ENCODE measurements at places on chromosomes 5 and 9.

DNA sequence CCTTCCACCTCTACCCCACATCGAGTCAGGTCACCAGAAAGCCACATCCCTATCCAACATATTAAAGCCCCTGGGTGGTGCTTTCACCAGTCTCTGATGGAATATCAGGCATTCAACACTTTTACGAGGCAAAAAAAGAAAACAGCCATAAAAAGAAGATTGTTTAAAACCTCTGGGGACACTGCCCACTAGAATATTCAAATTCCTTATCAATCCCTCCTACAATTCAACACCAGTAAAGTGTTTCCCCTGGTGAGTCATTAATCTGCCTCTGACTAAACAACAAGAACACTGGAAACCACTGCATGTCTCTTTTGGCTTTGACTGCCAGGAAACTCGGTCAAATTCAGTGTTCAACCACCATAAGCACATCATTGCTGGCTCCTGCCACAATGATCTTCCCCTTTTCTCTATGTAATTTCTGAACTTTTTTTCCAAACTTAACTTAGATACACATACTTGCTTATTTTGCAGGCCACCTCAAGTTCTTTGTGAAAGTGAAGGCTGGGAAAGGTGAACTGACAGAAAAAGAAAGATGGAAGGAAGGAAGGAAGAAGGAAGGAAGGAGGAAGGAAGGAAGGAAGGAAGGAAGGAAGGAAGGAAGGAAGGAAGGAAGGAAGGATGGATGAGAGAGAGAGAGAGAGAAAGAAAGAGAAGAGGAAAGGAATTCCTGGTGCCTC lies 105.3 kb downstream of the PAX5 start:
- DNase-seq: peak; percentile 23

- DNase-seq: no peak
These were observed 147.3 kb downstream of the OSTF1 start for GRCh38 chr9:75235632-75236031.

- DNase-seq: no peak
These were observed 177.4 kb downstream of the SAXO1 start for GRCh38 chr9:18855656-18856055.

GRCh38 chr5:63655043-63655442 lies 307.2 kb downstream of the HTR1A start:
- DNase-seq: no peak
